Activated naive CD8-positive, alpha-beta T cell treated with anti-CD3 and anti-CD28 coated beads, Interleukin-2, amount 50 U/mL, for 24 hours (primary cell): ENCODE measurements at places on chromosomes 5 and 9.
A peak's percentile ranks its signal among the peaks of the same experiment; 100 is the strongest.

- no peak overlapping the region for H3K4me3 ChIP-seq
- H3K4me1 ChIP-seq = peaks cover 2% of the 10 kb centered on the region
- no peak for DNase-seq
These were observed 446.7 kb downstream of the IRX1 start for GRCh38 chr5:4042311-4042710.

GRCh38 chr9:127781806-127782205 lies 3.3 kb upstream of the SH2D3C start:
- peak overlapping the region; percentile 86 for H3K27ac ChIP-seq
- no peaks in the 10 kb centered on the region for H3K27me3 ChIP-seq
- no peak for DNase-seq
- H3K4me3 ChIP-seq = peak overlapping the region; percentile 45
- H3K36me3 ChIP-seq = peaks cover 7% of the 10 kb centered on the region

DNA sequence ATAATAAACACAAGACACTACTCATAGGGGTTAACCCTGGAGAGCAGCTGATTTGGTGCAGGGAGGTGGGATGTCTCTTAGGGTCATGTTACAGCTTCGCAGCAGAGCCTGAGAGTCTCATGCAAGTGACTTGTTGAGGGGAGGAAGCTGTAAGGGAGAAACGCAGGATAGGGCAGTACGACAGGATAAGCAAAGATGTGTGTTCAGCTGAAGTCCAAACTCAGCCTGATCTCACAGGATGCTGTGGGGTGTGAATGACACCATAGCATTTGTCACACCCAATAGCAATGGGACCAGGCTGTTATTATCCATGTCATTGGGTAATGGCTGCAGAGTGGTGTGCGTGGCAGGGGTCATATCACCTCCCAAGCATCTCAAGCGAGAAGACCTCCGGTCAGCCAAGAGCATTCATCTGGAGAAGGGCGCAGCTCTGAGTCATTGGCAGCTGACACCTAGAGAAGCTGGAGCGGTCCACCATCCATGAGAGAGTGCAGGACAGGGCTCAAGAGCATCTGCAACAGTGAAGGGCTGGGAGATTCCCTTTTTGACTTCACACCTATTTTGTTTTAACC lies 49.2 kb upstream of the RPL26L1 start:
- peaks cover 12% of the 10 kb centered on the region for H3K4me1 ChIP-seq
- no peak overlapping the region for H3K4me3 ChIP-seq
- no peak for DNase-seq
- peaks cover 6% of the 10 kb centered on the region for H3K36me3 ChIP-seq

DNA sequence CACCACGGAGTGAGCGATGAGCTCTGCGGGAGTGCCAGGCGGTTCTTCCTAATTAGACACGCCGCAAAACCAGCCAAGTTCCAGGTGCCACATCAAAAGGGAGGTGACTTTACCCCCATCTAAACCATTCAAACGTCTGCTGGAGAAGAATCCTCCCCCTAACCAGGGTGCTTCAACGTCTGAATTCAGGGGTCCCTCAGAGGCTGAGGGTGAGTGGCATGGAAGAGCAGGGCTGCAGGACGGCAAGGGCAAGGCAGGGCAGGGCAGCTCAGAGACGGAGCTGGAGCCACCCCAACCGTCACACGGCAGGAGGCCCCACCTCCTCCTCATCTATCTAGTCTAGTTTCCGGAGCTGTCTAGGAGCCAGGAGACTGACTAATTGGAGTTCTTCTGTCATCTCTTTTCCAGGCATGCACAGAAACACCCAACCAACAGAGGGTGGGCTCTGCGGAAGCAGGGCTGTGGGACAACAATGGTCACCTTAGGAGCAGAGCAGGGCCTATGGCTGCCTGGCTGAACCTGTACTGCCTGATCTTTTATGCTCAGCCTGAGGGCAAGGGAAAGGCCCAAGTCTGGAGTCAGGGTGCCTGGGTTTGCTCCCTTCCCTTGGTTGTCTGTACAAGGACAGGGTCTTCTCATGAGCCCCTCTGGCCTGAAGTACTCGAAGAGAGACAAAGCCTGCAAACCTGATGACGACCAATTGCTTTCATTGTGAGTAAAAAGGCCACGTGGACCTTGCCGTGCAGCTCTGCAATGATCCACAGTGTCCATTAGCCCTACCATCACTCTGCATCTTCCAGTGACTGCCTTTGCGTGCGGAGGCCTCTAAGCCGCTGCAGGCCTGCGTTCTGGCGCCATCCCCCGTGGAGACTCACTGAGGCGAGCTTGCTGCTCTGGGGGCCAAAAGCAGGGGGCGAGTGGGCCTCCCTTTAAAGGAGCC lies 81.0 kb upstream of the SLC25A51 start:
- no peak for DNase-seq
- no peak overlapping the region for H3K4me3 ChIP-seq
- H3K27ac ChIP-seq = no peak overlapping the region
- H3K27me3 ChIP-seq = no peaks in the 10 kb centered on the region
- H3K36me3 ChIP-seq = no peaks in the 10 kb centered on the region

GRCh38 chr5:114977979-114978573 lies 191.6 kb downstream of the TRIM36 start:
- no peak overlapping the region for H3K27ac ChIP-seq
- no peaks in the 10 kb centered on the region for H3K36me3 ChIP-seq
- H3K27me3 ChIP-seq = peaks cover 6% of the 10 kb centered on the region
- H3K4me1 ChIP-seq = no peaks in the 10 kb centered on the region

GRCh38 chr5:131406975-131407638 lies 143.3 kb downstream of the CDC42SE2 start:
- no peak overlapping the region for H3K4me3 ChIP-seq
- H3K4me1 ChIP-seq = peaks cover 2% of the 10 kb centered on the region
- DNase-seq = no peak
- peaks cover 69% of the 10 kb centered on the region for H3K36me3 ChIP-seq
- peak overlapping the region; percentile 0 for H3K27ac ChIP-seq
- H3K27me3 ChIP-seq = no peaks in the 10 kb centered on the region

- H3K36me3 ChIP-seq = no peaks in the 10 kb centered on the region
- peaks cover 3% of the 10 kb centered on the region for H3K27me3 ChIP-seq
- no peaks in the 10 kb centered on the region for H3K4me1 ChIP-seq
- H3K4me3 ChIP-seq = no peak overlapping the region
- no peak overlapping the region for H3K27ac ChIP-seq
These were observed 54.6 kb upstream of the ELL2 start for GRCh38 chr5:96016216-96016615.
